ENCODE measurements at places on chromosomes 3 and 15.

DNA sequence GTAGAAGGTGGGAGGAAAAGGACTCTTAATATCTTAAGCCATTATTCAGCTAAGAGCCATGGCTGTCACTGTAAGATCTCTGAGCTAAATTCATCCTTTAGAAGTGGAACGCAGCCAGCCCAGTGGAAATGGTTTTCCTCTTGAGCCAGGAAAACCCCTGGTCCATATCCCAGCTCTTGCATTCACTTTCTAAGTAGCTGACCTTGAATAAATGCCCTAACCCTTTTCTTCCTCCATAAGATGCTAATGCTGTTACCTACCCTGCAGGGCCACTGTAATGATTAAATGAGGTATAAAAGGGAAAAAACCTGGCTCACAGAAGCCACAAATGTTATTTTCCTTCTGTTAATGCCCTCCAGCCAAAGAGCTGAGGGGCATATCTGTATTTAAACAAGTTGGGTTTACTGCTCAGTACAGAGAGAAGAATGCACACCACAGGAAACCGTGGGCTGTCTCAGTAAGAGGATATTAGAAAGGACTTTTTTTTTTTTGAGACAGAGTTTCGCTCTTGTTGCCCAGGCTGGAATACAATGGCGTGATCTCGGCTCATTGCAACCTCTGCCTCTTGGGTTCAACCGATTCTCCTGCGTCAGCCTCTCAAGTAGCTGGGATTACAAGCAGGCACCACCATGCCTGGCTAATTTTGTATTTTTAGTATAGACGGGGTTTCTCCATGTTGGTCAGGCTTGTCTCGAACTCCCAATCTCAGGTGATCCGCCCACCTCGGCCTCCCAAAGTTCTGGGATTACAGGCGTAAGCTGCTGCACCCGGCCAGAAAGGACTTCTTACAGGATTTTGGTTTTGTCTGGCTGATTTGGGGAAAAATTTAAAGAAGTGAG, 6.8 kb downstream of the UBL7 start:
- no peak for DNase-seq

- no peak for DNase-seq
Measured at GRCh38 chr3:136914739-136915138, 43.0 kb upstream of the IL20RB start.

- DNase-seq = no peak
Measured at GRCh38 chr3:6301626-6302025, 559.3 kb upstream of the GRM7 start.

- no peak for DNase-seq
Measured at GRCh38 chr15:25065286-25065685, 110.5 kb downstream of the SNRPN start.

- no peak for DNase-seq
Measured at GRCh38 chr3:15171096-15171495, 35.0 kb upstream of the CAPN7 start.

DNA sequence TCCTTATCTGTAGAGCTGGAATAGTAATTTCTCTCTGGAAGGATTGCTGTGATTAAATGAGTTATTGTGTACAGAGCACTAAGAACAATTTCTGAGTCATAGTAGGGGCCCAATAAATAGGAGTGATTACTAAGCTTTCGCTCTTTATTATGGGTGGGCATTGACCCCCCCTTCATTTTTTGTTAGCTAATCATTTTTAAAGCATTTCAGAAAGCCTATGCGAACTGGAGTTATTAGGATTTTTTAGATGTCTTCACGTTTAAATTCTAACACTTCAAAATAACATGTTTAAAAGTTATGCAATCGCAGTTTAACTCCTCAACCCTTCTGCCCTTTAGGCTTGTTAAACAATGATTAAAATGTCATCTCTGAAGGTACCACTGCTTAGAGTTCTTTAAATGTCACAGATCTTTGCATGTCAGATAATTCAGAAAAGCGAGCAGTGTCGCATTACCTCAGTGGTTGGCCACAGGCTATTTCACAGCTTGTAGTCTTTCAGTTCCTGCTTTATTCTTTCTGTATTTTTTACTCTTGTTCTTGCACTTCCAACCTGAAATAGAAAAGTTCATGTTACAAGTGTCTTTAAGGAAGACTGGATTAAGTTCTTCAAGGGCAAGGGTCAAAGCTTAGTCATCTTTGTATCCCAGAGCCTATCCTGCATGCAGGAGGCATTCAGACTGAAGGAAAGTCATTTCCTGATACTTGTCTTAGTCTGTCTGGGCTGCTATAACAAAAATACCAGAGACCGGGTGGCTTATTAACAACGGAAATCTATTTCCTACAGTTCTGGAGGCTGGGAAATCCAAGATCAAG, 102.9 kb downstream of the FNDC3B start:
- DNase-seq = no peak

DNA sequence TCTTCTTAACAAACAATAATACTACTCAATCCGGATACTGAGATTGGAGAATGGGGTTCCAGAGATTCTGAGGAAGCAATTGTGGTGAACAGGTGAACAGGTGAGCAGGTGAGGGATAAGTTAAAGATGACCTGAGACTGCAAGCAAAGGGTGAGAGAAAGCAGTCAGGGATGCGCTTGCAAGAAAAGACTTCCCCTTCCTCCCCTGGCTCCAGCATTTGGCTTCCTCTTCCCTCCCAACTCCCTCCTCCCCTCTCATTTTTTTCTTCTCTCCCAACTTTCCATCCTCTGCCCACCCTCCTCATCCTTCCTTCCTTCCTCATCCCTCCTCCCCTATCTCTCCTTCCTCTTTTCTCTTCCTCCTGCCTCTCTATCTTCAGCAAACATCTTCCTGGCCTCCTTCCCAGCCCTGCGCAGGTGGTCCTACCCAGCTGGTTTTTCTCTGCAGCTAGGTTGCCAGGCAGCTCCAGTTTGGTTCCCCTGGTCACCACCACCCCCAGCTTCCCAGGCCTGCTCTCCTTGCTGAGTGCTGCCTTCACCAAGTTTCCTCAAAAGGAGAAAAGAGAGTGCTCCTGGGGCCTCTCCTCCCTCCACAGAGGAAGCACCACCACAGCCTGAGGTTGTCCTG, 10.4 kb upstream of the VIPR1 start:
- no peak for DNase-seq

- no peak for DNase-seq
Measured at GRCh38 chr3:177932750-177933660, 603.2 kb upstream of the KCNMB2 start.

DNA sequence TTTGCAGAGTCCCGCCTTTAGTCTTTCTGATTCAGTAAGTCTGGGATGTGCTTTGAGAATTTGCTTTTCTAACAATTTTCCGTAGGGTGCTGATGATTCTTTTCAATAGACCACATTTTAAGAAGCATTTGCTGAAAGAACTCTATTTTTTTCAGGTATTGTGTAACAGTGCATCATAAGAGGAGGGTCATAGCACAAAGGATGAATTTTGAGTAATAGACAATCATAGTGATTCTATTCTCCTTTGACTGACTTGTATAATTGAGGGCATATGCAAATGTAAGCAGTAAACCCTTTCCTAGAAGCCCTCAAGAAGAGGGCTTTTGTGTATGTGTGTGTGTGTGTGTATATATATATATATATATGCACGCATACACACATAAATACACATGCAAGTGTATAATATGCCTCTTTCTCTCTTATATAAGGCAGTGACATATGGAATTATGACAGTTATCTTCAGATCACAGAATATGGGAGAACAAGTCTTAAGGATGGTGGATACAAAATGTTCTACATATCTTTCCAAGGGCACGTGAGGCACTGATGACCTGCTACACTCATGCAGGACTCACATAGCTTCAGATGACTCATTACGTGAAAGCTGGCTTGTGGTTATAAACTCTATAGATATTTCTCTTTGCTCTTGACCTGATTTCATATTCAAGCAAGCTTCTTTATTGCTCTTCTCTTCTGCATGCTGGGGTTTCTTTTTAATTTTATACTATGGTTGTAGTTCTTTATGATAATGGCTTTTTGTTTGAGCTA, 6.5 kb upstream of the PLSCR1 start:
- DNase-seq = peak; percentile 62

GRCh38 chr3:158352551-158352950, 218.4 kb upstream of the MLF1 start:
- DNase-seq = no peak

GRCh38 chr3:172561897-172562640, 38.8 kb upstream of the TNFSF10 start:
- DNase-seq = no peak

- no peak for DNase-seq
Measured at GRCh38 chr3:52986938-52987337, 58.9 kb downstream of the SFMBT1 start.
